ENCODE measurements at places on chromosomes 4 and X.

GRCh38 chr4:92381616-92382015, 77.8 kb downstream of the GRID2 start:
- DNase-seq = no peak

DNA sequence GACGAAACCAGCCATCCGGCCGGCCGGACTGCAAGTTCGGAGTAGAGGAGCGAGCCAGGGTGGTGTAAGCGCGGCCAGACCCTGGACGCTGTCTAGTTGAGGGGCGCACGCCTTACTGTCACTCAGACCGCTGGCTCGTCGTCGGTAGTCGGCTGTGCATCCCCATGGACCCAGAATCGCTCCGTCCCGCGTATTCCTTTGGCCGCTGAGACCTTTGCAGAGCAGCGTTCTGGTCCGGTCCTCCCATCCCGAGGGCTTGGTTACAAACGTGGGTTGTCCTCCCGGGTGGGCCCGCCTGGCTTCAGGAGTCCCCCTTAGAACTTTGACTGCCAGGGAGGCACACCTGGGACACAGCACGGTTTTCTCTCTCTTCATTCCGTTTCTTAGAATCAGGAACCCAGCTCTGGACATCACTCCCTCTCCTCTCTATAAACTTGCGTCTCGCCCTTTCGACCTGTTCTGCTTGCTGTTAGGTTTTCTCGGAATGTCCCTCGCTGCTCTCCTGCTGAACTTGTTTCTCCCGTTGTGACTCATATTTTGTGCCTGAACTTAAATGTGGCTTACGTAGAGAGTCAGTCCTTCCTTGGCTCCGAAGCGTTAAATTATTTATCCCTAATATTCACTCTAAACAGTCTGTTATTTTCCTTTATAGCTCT, 672 bp downstream of the PGM2 start:
- peak; percentile 61 for DNase-seq

DNA sequence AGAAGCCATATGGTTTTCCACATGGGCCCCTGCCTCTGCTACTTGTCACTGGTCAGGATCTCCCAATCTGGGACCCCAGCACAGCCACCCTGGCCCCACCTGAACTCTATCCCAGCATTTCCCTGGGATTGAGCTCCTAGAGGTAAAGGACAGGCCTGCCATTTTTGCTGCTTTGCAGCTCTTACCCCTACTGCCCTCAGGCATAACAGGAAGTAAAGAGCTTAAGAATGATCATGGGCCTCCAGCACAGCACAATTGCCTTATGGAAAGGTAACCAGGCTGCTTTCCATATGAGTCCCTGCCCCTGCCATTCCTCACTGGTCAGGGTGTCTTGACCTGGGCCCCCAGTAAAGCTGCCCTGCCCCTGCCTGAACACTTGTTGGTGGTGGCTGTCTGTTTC, 254.9 kb upstream of the ZCCHC13 start:
- DNase-seq = no peak

DNA sequence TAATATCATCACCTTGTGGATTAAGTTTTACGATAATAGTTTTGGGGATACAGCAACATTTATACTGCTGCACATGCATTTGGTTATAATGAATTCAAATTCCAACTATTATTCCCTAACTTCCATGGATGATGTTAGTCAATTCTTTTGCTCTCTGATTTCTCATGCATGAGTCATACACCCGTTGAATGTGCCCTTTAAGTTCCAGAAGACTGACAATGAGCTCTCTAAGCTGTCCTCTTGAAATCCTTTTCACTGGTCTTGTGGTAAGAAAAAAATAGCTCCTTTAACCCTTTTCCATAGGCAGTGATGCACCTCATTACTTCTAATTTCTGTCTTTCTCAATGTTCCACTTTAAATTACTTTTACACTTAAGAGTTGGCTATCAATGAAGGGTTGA, 1095.2 kb upstream of the POU3F4 start:
- DNase-seq = no peak

DNA sequence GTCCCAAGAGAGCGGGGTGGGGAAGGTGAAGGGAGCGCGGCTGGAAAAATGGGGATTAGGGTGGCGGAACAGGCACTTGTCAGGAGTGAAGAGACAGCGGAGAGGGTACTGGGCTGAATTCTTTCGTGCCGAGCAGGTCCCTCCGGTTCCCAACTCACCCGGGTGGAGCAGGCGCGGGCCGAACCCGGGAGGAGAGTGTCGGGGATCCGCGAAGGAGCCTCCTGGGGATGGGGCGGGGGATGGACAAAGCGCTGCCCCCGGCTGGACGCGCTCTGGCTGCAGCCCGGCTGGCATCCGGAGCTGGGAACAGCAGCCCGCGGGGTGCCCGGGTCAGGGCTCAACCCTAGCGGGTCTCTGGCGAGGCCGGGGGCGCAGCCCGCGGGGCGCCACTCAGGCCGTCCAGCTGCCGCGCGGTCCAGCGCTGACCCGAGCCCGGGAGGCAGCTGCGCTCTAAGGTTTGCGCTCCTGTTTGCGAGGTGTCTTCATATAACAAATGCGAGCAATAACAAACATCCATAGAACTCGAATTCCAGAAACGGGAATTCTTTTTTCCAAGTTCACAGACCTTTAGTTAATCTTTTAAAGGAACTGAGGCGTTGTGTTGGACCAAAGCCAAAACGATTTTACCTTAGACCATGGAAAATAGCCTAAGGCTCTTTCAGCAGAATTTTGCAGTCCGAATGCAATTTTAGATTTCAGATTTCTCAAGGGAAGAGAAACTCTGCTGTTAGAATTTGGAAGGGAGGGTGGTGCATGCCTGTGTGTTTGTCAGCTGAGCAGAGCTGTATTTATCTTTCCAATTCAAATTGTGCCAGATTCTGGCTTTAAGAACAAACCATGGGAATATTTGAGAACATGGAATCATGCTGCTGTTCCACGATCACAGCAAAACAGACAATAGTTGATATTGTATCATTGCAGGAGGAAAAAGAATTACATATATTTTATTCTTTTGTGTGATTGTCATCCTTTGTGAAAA, 744 bp downstream of the NPY5R start:
- no peak for DNase-seq

GRCh38 chr4:35966566-35966965, 277.7 kb downstream of the ARAP2 start:
- DNase-seq = no peak

DNA sequence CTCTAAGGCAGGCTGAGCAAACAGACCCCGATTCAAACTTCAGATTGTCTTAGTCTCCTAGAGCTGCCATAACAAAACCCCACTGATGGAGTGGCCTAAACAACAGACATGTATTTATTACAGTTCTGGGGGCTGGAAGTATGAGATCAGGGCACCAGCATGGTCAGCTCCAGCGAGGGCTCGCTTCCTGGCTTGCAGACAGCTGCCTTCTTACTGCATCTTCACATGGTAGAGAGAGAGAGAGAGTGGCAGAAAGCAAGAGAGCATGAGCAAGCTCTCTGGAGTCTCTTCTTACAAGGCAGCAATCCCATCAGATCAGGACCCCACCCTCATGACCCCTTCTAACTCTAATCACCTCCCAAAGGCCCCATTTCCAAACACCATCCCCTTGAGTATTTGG, 22.3 kb upstream of the SORCS2 start:
- no peak for DNase-seq

DNA sequence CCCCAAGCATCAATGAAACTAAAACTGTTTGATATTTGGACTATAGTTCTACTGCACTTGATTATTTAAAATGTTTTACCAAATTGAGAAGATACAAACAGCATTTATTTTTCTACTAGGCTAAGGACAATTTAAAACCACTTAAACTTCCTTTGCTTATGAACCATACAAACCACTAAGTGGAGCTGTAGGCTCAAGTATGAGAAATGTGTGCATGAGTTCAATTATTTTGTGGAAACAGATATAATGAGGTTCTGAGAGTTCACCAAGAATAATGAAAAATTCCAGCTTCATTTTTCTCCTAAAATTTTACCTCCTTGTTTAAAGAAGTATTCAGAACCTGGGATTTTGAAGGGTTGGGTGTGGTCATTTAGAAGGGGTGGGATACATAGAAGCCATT, 63.1 kb downstream of the SERPINA7 start:
- DNase-seq = peak; percentile 1

DNA sequence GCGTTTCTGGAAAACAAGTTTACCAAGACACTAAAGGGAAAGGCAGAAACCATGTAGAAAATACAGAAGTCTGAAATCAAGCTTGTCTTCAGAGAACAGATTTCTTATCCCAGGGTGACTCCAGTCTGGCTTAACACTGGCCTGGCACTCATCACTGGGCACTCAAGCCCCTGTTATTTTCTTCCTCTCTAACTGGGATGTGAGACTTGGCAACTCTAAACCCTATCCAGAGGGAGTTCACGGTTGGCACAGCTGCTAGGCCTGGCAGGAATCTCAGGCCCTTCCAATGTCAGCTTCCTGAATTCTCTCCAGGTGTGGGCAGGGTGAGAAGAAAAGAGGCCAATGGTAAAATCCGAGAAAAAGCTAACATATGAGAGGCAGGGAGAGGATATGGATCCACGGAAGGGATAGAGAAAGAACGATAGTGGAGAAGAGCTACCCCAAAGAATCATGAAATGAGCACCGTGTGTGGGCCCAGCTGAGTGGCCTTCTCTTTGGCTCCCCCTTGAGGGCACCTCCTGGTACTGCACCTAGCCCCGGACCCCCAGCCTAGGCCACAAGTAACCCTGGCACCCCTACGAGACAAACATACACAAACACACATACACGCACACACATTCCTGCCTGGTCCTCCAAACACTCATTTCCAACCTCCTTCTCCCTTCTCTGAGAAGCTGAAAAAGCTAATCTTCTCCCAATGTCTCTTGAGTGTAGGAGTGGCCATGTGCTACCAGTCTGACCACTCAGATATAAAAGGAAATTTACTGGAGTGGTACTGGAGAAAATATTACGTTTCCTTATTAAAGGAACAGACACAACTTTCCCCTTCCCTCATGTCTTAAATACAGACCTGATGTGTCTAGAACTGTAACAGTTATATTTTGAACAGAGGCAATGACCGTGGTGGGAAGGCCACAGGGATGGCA, 16.6 kb upstream of the PTCHD1 start:
- DNase-seq = no peak

- no peak for DNase-seq
These were observed 357.2 kb upstream of the GATB start for GRCh38 chr4:152117933-152118507.

DNA sequence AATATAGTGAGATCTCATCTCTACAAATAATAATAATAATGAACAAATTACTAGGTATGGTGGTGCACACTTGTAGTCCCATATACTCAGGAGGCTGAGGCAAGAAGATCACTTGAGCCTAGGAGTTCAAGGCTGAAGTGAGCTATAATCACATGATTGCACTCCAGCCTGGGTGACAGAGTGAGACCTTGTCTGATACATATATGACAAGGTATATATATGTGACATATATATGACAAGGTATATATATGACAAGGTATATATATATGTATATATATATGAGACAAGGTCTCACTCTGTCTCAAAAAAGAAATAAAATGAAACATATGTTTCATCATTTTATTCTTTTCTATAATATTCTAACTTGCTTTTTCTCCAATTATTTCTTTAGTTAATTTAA, 278.1 kb upstream of the TET2 start:
- no peak for DNase-seq

DNA sequence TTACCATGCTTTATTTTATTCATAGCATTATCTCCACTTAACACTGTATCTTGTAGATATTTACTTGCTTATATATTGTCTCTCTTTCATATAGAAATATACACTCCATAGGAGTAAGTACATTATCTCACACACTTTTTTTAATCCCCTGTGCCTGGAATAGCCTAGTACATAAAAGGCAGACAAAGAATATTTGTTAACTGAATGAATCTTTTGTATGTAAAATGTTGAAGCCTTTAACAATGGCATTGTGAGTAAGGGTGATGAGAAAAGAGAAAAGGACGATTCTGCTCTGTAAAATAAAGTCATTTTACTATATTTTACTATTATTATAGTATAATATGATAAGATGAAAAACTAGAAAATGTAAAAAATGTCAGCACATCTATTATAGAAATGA, 97.7 kb upstream of the PDHA2 start:
- DNase-seq = no peak

DNA sequence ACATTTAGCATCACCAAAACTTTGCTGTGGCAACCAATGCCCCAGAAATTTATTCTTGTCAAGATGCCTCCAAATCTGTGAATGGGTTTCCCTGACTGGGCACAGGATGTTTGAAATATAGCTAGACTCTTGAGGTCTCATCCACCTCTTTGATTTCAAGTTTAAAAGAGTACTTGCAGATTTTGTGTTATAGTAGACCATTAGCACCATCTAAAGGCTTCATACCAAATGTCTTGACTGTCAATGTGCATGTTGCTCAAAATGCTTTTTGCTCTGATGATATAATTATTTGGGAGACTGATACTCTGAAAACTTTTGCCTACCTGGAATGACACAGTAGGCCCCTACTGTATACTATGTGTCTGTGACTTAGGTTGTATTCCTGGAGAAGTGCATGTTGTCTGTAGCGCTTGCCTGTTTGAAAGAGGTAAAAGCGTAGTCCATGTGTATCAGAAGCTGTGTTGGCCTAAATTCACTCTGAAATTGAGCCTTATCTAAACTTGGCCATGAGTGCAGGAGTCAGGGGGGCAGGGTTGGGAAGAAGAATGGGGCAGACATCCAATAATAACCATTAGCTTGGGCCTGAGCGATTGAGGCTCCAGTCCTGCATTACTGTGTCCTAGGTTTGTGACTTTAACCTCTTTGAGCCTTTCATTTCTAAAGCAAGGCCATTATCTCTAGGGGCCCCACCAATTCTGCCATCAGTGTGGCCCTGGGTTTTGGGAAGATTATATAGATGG, 33.8 kb downstream of the NDP start:
- peak; percentile 3 for DNase-seq

Measured in IMR-90 (cell line).